ENCODE measurements at places on chromosomes 16 and 17. TPM values are rescaled to one million over a fixed set of nuclear protein-coding genes. Genes with fewer than 3 reads are reported as not detected.
A peak's percentile ranks its signal among the peaks of the same experiment; 100 is the strongest.

HSPB9 gene
- 0.19 TPM for total RNA-seq

PRM1 gene
- total RNA-seq = not detected

- H3K4me3 ChIP-seq = no peak overlapping the region
- no peaks in the 10 kb centered on the region for H3K36me3 ChIP-seq
- H3K4me1 ChIP-seq = no peaks in the 10 kb centered on the region
- DNase-seq = no peak
- H3K27me3 ChIP-seq = no peaks in the 10 kb centered on the region
These were observed 14.3 kb upstream of the RBBP6 start for GRCh38 chr16:24524855-24525677.

DNA sequence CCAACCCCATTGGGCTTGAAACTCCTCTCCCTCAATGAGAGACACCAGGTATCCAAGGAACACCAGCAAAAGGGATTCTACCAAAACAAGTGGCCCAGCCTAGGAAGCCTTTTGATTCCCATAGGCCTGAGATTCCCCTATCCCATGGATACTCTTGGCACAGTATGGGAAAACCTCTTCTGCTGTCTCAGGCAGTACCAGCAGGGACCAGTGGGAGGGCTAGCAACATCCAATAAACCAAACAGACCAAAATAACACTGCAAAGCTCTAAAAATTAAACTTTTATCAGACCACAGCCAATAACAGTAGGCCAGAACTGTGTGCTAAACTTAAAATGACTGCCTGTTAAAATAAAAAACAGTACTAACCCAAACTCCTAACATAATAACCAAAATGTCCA lies 153.9 kb upstream of the CES5A start:
- H3K4me3 ChIP-seq = no peak overlapping the region
- no peak overlapping the region for H3K27ac ChIP-seq
- H3K4me1 ChIP-seq = no peaks in the 10 kb centered on the region
- DNase-seq = no peak

ITGAD gene
- total RNA-seq = 19.3 TPM

GRCh38 chr17:80822021-80822699 lies 169.5 kb upstream of the CHMP6 start:
- peak; percentile 45 for DNase-seq

DNA sequence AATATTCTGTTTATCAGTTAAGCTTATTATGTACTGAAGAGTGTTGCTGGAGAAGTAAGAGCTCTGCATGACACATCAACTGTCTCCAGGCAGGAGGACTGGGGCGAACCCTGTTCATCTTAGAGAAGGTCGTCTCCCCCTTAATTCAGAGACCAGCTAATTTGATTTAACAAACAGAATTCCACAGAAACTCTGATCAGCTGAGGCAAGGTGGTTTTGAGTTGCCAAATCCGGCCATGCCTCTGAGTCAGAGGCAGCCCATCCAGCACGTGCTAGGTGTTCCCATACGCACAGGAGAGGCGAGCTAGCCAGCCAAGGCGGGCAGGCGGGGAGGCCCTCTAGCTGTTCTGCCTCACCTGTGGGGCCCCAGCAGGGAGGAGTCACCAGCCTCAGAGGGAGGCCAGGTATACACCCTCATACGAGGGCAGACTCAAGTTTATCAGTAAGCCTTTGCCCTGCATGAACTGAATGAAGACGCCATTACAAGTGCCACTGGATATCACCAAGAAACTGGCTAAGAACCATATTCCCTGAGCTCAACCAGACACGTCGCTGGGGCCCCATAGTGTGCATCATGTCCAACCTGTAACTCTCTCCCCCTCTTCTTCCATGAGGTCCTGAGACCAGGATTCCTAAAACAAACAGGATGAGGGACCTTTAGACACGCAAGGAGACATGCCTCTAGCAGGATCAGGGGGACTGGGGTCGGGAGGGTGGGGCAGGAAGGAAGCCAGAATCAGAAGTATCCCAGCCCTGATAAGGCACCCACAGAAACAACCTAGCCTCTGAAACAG lies 25.7 kb downstream of the STAT5A start:
- H3K4me3 ChIP-seq = no peak overlapping the region
- H3K36me3 ChIP-seq = peaks cover 47% of the 10 kb centered on the region
- peak overlapping the region; percentile 83 for H3K27ac ChIP-seq
- peaks cover 52% of the 10 kb centered on the region for H3K4me1 ChIP-seq

CIBAR2 gene
- total RNA-seq = 1.5 TPM

C17orf100 gene
- 2.7 TPM for total RNA-seq

DNA sequence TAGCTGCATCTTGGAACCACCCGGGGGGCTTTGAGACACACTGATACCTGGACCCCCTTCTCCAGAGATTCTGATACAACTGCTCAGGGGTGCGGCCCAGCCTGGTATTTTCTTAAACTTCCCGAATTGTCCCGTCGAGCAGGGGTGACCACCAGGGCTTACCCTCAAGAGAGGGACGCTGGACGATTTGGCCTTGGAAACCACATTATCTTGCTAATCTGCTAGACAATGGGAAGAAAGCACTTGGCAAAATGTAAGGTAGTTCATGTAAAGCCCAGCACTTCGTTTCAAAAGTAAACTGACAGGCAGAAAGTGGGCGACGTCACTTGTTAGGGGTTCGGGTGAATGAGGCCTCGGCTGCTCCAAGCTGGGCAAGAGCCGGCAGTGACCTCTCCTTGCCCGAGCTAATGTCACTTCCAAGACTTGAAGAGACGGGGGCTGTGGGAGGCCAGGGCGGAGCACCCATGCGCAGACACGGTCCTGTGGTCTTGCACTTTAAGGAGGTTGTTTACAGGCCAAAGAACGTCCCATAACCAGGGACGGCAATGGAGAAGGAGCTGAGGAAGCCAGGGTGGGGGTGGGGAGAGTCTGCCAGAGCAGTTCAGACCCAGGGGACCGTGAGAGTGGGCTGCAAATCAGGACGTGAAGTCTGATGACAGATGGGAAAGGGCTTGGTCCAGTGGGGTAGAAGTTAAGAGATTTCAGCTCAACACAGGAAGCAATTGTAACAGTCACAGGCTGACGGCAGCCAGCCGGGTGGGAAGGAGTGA lies 152.7 kb upstream of the GSE1 start:
- no peaks in the 10 kb centered on the region for H3K36me3 ChIP-seq
- no peak overlapping the region for H3K4me3 ChIP-seq
- DNase-seq = no peak
- peaks cover 18% of the 10 kb centered on the region for H3K27me3 ChIP-seq
- peak overlapping the region; percentile 36 for H3K27ac ChIP-seq

- DNase-seq = peak; percentile 94
- no peak overlapping the region for H3K4me3 ChIP-seq
- H3K4me1 ChIP-seq = peaks cover 59% of the 10 kb centered on the region
- no peaks in the 10 kb centered on the region for H3K27me3 ChIP-seq
These were observed 1.4 kb upstream of the VAMP2 start for GRCh38 chr17:8163978-8164814.

CLEC3A gene
- total RNA-seq = not detected

- no peak overlapping the region for H3K4me3 ChIP-seq
- H3K27me3 ChIP-seq = no peaks in the 10 kb centered on the region
- no peak overlapping the region for H3K27ac ChIP-seq
- H3K4me1 ChIP-seq = no peaks in the 10 kb centered on the region
These were observed 1.3 kb upstream of the TRPV1 start for GRCh38 chr17:3610523-3610922.

FSCN2 gene
- total RNA-seq = 2.8 TPM

CTF1 gene
- 0.68 TPM for total RNA-seq

DNA sequence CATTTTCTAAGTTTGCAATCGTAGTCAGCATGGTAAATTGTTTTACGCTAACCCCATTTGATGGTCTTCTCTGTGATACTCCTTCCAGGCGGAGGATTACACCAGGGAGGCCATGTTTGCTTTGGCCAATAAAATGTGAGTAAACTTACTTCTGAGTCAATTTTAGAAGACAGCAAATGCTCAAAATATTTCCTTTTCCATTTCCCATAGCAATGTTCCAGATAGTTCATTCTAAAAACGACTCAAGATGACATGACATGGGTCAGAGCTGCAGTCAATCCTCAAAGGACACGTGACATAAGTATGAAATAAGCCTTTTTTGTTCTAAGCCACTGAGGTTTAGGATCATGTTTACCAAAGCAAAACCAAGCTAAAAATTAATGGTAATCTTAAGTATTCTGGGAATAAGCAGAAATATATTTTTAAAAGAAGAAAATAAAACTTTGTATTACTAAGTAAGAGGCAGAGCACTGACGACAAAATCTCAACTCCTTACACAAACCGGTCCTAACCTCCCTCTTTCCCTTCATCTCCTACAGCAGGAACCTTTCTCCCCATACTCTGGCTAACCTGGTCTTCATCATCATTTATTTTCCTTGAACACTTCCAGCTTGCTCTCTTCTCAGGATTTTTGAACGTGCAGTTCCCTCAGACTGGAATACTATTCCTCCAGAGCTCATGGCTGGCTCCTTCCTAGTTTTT lies 266.2 kb downstream of the CEP112 start:
- H3K36me3 ChIP-seq = no peaks in the 10 kb centered on the region
- H3K4me3 ChIP-seq = no peak overlapping the region
- no peak for DNase-seq
- H3K4me1 ChIP-seq = no peaks in the 10 kb centered on the region

KRT33B gene
- total RNA-seq = not detected

DNA sequence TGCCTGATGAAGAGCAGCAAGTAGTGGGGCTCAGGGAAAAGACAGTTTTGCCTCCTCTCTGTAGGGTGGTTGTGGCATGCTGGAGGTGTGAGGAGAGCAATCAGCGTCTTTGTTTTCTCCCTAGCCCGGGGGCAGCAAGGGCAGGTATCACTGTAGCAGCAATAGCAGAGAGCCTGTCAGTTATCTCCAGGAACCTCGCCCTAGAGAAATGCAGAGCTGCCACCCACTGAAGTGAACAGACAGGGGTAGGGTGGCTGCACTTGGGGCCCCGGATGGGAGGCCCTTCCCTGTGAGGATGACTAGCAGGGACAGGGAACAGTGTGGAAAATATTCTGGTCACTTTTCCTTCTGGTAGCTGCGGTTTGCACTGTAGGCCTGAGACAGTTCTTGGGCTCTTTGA lies 886.5 kb downstream of the CDH8 start:
- no peak for DNase-seq
- no peak overlapping the region for H3K4me3 ChIP-seq
- no peaks in the 10 kb centered on the region for H3K4me1 ChIP-seq
- H3K27ac ChIP-seq = no peak overlapping the region

DNA sequence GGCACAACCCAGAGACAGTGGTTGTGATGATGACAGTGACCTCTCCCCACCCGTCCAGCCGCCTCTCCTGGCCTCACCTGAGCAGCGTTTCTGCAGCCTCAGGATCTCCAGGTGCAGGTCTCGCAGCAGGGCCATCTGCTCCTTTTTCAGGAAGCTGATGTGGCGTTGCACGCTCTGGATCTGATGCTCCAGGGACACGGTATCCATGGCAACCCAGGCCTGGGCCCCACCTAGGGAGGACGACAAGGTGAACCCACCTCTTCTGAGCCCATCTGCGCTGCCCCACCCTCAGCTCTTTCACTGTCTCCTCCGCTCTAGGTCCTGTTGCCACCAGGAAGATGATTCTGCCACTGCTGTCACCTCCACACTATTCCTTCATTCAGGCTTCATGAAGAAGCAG lies 14.5 kb downstream of the CCDC92B start:
- no peaks in the 10 kb centered on the region for H3K4me1 ChIP-seq
- H3K27ac ChIP-seq = no peak overlapping the region
- no peak overlapping the region for H3K4me3 ChIP-seq
- no peak for DNase-seq

RBL2 gene
- 111 TPM for total RNA-seq

SARM1 gene
- total RNA-seq = 39.9 TPM

DNA sequence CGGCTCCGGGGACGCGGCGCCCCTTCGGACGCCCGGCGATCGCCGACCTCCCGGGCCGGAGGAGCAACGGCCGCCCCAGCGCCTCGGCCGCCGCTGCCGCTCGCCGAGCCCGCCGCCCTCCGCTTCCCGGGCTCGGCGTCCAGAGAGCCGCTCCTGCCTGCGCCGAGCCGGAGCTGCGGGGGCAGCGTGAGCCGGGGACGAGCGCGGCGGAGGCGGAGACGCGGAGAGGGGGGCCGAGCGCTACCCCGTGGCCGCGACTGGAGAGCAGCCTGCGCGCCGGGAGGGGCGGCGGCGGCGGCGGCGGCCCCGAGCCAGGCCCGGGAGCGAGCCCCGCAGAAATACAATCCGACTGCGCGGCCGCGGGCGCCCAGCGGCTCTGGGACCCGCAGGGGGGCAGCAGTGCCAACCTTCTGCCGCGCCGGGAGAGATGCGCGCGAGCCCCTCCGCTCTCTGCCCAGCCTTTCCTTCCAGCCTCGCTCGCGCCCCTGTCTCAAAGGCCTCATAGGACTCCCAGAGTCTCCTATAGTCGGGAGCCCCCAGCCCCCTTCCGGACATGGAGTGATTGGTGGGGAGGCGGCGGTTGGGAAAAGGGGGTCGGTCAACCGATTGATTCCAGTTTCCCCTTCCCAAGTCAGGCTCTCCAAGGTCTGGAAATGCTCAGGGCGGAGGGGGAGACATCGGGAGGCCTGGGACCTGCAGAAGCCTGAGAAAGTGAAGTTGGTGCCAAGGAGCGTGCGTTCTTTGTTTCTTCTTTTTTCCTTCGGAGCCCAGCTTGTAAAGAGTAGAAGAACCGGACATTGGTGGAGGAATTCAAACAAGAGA lies 1.0 kb upstream of the SDK2 start:
- DNase-seq = peak; percentile 91
- no peaks in the 10 kb centered on the region for H3K36me3 ChIP-seq
- peak overlapping the region; percentile 54 for H3K4me3 ChIP-seq
- H3K4me1 ChIP-seq = peaks cover 15% of the 10 kb centered on the region
- H3K27me3 ChIP-seq = peaks cover 18% of the 10 kb centered on the region

GRCh38 chr16:55471448-55472097 lies 7.4 kb upstream of the MMP2 start:
- H3K27ac ChIP-seq = no peak overlapping the region
- no peaks in the 10 kb centered on the region for H3K27me3 ChIP-seq
- DNase-seq = no peak
- no peaks in the 10 kb centered on the region for H3K4me1 ChIP-seq
- H3K36me3 ChIP-seq = no peaks in the 10 kb centered on the region

- peaks cover 22% of the 10 kb centered on the region for H3K4me1 ChIP-seq
These were observed 43.6 kb downstream of the HOXB1 start for GRCh38 chr17:48487221-48487620.

KRT20 gene
- total RNA-seq = not detected

ACSM2A gene
- total RNA-seq = not detected

GRCh38 chr16:84950906-84951305 lies 60.4 kb downstream of the ZDHHC7 start:
- peaks cover 49% of the 10 kb centered on the region for H3K4me1 ChIP-seq
- H3K27me3 ChIP-seq = no peaks in the 10 kb centered on the region
- H3K4me3 ChIP-seq = no peak overlapping the region
- DNase-seq = no peak
- H3K36me3 ChIP-seq = no peaks in the 10 kb centered on the region

GRCh38 chr16:22366889-22367288 lies 7.5 kb downstream of the CDR2 start:
- peaks cover 39% of the 10 kb centered on the region for H3K4me1 ChIP-seq
- H3K27me3 ChIP-seq = no peaks in the 10 kb centered on the region
- no peak overlapping the region for H3K4me3 ChIP-seq
